RCC 7860 (cell line): ENCODE measurements at places on chromosomes 13 and 19.

DNA sequence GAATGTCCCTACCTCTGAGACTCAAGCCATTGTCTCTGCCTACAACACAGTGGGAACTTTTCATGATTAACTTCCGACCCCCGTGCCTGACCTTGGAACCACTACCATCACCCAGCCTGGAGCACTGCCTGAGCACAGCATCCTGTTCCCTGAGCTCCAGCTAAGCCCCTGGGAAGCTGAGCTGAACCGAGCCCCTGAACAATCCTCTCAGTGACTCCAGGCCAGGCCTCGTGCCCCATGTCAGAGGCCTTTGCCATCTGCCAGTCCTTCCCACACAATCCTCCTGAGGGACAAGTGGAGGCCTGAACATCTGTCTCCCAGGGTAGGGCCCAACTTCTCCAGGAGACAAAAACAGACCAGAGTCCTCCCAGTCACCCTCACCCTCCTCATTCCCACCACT is 17.5 kb downstream of the CEACAM3 start:
- DNase-seq, result no peak

GRCh38 chr19:38730731-38731589 is 13.3 kb downstream of the CAPN12 start:
- no peak for DNase-seq

DNA sequence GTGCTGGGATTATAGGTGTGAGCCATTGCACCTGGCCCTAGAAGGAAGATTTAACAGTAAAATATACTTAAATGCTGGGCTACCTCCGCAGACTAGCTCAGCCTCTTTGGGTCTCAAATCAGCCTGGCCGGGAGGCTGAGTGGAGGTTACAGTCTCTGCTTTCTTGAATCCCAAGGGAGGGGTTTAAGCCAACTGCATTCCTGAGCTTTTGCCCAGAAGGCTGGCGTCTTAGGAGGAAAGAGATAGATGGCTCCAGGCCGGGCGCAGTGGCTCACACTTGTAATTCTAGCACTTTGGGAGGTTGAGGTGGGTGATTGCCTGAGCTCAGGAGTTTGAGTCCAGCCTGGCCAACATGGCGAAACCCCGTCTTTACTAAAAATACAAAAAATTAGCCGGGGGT is 623 bp upstream of the C5AR1 start:
- no peak for DNase-seq

GRCh38 chr19:4693471-4694121 is 23.5 kb upstream of the MYDGF start:
- DNase-seq, result no peak
